ENCODE measurements at places on chromosomes 2 and 18. TPM values are rescaled to one million over a fixed set of nuclear protein-coding genes. Genes with fewer than 3 reads are reported as not detected.

IL37 gene
- not detected for total RNA-seq

CNDP1 gene
- total RNA-seq: not detected

TSHZ1 gene
- total RNA-seq: 4.2 TPM

MC4R gene
- not detected for total RNA-seq

CD207 gene
- total RNA-seq: not detected

CHST9 gene
- total RNA-seq: not detected

VWC2L gene
- not detected for total RNA-seq

CCNYL1 gene
- total RNA-seq: 22.7 TPM

FER1L5 gene
- 0.78 TPM for total RNA-seq

DDX1 gene
- 83.6 TPM for total RNA-seq

RASGRP3 gene
- total RNA-seq: 3.0 TPM

SAG gene
- total RNA-seq: not detected
